ENCODE measurements at places on chromosomes 2 and 18.

GRCh38 chr2:88554189-88554588, 73.1 kb downstream of the EIF2AK3 start:
- no peak for DNase-seq

- no peak for DNase-seq
Observed at GRCh38 chr2:101149241-101150192, 1.7 kb downstream of the TBC1D8 start.

- DNase-seq: no peak
Observed at GRCh38 chr2:108118996-108119395, 120.8 kb upstream of the SULT1C3 start.

GRCh38 chr18:61831071-61831470, 61.7 kb downstream of the RNF152 start:
- no peak for DNase-seq

DNA sequence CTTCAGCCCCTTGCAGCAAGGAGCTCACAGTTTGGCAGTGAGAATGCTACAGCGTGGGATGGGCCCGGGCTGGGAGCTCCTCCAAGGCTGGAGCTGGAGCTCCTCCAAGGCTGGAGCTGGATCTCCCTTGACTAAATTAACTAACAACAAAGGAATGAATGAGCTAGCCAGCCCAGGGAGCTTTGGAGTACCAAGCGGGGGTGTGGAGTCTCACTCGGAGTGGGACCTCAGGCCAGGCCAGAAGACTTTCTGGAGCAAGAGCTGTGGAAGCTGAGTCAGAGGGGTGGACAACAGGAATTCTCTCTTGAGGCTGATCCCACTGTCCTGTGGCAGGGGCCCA, 244.7 kb upstream of the HS6ST1 start:
- DNase-seq: no peak

Data from NCI-H1092 (cell line).